ENCODE measurements at places on chromosomes 6 and 20.

GRCh38 chr6:41132254-41132653, 21.9 kb downstream of the TREML1 start:
- DNase-seq, result no peak

DNA sequence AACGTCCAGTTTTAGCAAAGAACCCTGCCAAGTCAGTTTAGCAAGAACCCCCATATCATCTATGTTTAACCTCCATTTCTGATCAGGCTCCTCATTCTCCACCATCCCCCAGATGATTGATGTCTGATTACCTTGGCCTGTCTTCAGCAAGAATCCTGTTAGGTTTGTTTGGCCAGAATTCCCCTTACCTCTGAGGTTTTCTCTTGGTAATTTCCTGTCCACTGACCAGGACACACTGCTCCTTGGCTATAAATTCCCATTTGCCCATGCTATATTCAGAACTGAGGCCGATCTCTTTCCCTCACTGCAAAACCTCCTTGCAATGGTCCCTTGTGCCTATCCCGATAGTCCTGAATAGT, 27.0 kb downstream of the ZNF311 start:
- DNase-seq, result no peak

DNA sequence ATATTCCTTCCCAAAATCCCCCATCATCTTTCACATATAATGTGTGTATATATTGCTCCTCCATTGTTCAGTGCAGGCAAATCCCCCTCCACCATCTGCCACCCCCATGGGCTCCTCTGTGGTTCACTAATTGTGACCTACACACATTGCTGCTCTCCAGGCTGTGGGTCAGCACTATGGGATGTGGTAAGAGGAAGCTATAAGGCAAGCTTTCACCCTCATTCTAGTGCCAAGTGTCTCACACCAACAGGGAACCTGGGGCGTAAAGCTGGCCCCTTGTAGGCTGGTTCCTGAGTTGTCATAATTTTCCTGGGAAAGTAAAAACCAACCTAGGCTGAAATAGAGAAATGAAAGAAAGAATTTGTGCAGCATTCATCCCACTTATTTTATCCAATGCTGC, 16.8 kb downstream of the FKBP1A start:
- no peak for DNase-seq

DNA sequence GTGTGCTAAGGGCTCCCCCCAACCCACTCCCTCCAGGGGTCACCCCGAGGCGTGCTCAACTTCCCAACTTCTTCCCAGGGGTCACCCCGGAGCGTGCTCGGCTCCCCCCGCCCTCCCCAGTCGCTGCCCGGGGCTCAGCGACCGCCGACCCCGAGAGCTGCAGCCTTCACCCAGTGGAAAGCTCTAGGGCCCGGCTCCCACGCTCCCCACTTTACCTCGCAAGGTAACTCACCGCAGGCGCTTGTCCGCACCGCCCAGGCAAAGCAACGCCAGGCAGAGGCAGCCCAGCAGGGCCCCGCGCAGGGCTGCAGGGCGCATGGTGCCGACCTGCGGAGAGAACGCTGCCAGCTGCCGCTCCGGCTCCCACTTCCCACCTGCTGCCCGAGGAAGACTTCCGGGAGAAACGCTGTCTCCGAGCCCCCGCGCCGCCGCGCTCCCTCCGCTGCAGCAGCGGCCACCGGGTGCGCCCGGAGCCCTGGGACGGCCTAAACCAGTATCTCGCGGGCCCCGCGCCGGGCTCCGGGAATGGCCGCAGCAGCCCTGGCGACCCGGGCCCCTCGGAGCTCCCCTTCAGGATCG, 396 bp downstream of the RNASET2 start:
- DNase-seq, result no peak

- DNase-seq, result no peak
These were observed 54.5 kb downstream of the PLCG1 start for GRCh38 chr20:41191562-41192500.

DNA sequence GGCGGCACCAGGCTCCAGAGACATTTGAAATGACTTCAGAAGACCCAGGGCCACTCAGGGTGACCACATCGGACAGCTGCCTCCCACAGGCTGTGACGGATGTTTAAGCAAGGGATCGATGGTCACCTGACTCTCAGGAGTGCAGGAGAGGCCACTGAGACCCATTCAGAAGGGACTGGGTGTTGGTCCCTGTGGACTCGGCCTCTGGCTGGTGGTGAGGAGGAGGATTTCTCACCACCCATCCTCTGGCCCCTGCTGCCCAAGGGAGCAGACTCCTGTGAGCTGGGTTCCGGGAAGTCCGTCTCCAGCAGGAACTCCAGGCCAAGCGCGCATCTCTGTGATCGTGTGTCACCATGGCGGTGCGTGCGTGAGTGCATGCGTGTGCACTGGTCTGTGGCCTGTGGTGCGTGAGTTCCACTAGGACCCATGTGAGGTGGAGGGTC, 25.5 kb downstream of the NPEPL1 start:
- no peak for DNase-seq

DNA sequence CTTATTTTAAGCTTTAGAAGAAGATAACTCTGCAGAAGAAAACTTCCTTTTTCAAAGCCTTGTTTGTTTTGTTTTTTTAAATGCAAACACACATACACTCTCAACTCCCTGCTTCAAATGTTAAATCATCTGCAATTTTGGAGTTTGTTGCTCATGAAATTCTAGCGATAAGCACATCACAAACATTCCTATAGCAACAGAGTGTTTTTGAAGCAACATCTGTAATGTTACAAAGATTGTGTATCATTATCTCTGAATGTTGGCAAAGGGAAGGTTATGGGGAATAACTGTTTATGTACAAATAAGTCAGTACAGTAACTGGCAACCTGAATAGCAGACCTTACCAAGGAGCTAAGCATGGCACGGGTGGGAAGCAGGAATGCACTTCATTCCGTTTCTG, 84.8 kb upstream of the MRPS10 start:
- DNase-seq, result no peak

- DNase-seq, result no peak
These were observed 27.2 kb downstream of the MCUR1 start for GRCh38 chr6:13787137-13787536.

DNA sequence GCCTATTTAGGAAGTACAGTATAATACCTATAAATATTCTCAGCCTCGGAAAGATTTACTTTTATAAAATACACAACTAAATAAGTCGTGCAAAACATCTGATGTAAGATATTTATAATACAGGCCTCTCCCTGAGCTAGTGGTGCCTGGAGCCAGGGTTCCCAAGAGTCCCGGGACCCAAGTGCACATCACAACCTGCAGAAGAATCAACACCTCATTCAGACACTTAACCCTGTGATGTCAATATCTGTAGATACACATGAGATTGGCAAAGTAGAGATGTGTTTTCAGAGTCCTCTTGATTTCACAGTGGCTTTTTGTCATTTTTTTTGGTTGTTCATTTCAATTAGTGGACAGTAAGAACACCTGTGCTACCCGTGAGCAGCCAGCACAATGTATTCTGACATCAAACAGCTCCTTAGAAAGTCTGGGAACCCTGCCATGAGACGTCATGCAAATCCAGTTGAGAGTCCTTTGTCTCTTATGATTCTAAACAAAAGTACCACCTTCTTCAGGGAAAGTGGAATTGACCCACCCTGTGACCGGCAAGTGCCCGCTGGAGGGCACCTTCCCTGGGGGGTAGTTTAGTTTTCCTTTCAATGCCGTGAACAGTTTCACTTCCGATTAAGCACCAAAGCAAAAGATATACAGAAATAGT, 101.6 kb downstream of the DACT2 start:
- DNase-seq, result no peak

DNA sequence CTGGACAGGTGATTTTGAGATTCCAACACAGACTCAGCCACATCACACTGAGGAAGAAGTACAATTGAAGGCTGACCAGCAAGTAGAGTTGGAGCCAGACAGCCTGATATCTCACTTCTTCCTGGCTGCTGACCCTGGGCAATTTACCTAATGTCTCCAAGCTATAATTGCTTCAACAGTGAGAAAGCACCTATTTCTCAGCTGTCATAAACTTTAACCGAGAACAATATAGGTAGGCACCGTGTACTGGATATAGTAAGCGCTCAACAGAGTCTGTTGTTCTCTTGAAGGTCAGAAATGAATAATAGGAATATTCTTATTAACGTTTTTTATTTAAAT, 28.3 kb downstream of the STX7 start:
- no peak for DNase-seq

- DNase-seq, result no peak
These were observed 22.2 kb upstream of the ZBTB2 start for GRCh38 chr6:151413372-151414145.

DNA sequence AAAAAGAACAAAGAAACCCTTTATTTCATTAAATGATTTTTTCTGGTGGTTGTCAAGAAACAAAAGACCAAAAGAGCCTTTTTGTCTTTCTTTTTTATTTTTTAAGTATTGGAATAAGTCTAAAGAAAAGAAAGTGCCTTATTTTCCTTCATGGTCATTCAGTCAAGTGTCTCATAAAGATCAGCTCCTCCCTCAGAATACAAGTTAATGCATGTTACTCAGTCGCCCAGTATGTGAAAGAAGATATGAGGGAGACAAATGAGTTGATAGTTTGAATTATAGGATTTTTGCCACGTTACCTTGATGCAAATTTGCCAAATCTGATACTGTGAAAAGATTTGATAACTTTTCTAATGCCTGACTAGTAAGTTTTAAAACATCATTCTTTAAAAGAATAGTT, 157.2 kb downstream of the QKI start:
- no peak for DNase-seq

- no peak for DNase-seq
These were observed 55.6 kb upstream of the BEND6 start for GRCh38 chr6:56899311-56899710.

GRCh38 chr6:163790266-163790840, 375.8 kb downstream of the QKI start:
- DNase-seq, result no peak

- DNase-seq, result no peak
These were observed 10.8 kb downstream of the GSTA4 start for GRCh38 chr6:52984247-52984646.

GRCh38 chr6:41587131-41587879, 41.1 kb downstream of the FOXP4 start:
- DNase-seq, result no peak

DNA sequence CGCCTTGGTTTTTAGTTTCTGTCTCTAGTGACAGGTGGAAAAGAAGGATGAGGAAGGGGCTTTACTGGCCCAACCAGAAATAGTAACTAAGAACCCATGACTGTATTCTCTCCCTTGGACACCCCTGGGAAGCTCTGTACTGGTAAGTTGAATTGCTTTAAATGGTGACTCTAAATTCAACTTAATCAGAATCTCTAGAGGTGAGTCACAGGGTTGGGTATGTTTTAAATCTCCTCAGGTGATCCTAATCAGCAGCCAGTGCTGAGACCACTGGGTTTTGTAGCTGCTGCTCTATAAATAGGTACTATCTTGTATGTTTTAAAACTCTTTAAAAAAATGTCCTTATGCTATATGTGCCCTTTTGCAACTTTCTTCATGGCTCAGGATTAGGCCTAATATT, 314.0 kb upstream of the ECI2 start:
- no peak for DNase-seq

GRCh38 chr6:41025966-41026530, 13.0 kb downstream of the UNC5CL start:
- DNase-seq, result no peak

GRCh38 chr6:157840776-157841175, 17.7 kb downstream of the SNX9 start:
- DNase-seq, result no peak

DNA sequence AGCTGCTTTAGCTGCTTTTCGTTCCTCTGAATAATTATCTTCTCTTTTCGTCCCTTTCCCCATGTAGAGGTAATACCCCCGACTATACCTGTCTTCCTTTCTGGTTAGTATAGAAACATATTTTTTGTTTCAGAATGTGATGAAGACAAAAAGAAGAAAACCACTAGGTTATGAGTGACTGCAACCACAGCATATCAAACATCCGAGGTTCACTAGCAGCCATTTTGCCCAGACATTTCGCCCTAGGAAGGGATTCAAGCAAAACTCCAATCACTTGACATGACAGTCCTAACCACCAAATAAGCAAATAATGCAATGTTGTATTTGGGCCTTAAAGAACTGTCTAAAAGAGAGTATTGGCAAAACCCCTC, 9.4 kb downstream of the SNX5 start:
- no peak for DNase-seq

GRCh38 chr6:30397697-30398096, 52.7 kb downstream of the RPP21 start:
- no peak for DNase-seq

Data from stimulated activated CD4-positive, alpha-beta T cell treated with anti-CD3 and anti-CD28 coated beads, Interleukin-1b, Interleukin-23, amount 100 ng/mL, for 1 hour (primary cell).